Stimulated activated CD8-positive, alpha-beta memory T cell treated with anti-CD3 and anti-CD28 coated beads, Interleukin-4, amount 100 ng/mL, for 48 hours (primary cell): ENCODE measurements at places on chromosomes 2 and 18.
A peak's percentile ranks its signal among the peaks of the same experiment; 100 is the strongest.

- DNase-seq = no peak
Measured at GRCh38 chr18:37985126-37985525, 419.5 kb upstream of the CELF4 start.

DNA sequence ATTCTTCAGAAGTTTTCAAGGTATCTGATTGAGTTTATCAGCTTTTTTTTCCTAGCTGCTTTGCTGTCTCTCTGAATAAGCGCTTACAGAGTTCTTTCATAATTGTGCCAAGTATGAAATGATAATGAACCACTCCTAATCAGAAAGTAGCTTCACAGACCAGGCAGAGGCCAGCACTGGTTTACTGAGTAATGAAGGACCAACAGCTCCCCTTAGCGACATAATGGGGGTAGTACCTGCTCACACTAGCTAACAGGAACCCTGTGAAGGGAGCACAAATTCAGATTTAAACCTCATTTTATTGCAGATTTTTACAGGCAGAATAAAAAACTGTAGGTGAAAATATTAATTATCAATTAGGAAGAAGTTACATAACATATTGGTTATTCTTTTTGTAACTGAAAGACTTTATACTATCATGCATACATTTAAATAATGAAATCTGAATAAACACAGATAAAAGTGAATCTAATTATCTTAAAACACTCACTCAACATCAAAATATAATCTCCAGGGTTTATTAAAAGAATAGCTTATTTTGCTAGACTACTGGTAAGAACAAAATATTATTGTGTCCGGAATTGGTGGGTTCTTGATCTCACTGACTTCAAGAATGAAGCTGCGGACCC lies 53.7 kb upstream of the LRRC30 start:
- DNase-seq = peak; percentile 24

DNA sequence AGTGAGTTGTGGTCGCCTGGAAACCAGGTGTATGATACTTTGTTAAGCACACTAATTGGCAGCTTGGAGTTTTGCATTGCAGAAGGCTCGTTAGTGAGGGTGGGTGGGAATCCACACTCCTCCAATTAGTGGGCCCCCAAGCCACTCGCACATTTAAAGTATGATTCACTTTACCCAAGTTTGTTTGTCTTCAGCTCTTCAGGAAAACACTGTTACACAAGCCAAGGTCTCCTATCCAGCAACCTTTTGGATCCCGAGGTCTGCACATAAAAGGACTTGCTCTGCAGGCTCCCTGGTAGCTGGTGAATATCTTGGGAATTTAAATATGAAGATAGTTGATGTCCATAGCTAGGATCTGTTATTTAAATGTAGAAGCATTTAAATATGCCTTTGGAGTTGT lies 66.1 kb downstream of the NPAS2 start:
- no peak for DNase-seq

DNA sequence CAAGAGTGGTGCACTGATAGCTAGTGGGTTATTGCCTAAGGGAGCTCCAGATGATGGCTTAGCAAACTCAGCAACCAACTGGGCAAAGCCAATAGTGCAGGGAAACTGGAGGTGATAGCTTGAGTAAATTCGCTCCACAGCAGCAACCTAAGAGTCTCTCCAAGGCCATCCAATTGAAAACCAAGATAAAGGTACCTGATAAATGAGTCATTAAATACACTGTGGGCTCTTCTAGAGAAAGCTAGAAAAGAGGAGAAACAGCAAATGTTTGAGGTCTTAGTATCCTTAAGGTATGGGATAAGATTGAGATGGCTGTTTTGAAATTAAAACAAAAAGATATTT lies 197.8 kb upstream of the ERBB4 start:
- DNase-seq = no peak

GRCh38 chr2:158154596-158154995 lies 52.9 kb downstream of the UPP2 start:
- no peak for DNase-seq

- DNase-seq = no peak
Measured at GRCh38 chr2:176534798-176535466, 265.7 kb downstream of the MTX2 start.

DNA sequence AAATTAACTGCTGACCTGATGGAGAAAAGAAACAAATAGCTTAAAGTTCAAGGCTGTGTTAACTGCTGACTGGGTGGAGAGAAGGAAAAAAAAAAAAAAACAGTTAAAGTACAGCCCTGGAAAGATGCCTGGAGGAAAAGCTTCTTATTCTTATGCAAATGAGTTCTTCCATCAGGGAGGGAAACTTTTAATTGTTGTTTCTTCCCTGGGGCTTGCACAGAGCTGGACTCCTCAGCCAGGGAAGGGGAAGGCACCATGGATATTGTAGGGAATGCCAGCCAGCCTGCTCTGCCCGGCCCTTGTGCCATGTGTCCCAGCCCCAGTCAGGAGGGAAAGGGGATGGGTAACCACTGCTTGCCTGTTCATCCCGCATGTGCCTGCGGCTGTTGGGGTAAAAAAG lies 833.1 kb upstream of the CRIM1 start:
- no peak for DNase-seq

- DNase-seq = no peak
Measured at GRCh38 chr18:59383851-59384250, 24.8 kb upstream of the LMAN1 start.

DNA sequence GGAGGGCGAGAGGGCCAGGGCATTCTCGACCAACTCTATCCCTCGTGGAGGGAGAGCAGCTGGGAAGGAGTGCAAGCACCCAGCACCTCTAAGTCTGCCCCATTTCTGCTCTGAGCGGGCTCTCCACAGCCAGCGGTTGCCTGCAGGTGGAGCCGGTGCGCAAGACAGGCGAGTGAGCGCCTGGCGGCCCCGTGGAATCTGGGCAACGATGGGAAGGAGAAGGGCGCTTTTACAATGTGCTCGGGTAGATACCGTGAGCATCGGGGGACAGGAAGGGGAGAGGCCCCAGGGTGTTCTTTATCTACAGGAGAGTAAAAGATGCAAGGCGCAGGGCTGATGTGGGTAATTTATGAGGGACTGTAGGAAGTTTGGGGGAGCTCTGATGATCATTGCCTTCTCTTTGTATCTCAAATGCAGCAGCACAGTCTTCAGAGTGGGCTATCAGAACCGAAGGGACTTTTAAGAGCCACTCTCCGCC lies 867 bp upstream of the TTL start:
- peak; percentile 87 for DNase-seq

DNA sequence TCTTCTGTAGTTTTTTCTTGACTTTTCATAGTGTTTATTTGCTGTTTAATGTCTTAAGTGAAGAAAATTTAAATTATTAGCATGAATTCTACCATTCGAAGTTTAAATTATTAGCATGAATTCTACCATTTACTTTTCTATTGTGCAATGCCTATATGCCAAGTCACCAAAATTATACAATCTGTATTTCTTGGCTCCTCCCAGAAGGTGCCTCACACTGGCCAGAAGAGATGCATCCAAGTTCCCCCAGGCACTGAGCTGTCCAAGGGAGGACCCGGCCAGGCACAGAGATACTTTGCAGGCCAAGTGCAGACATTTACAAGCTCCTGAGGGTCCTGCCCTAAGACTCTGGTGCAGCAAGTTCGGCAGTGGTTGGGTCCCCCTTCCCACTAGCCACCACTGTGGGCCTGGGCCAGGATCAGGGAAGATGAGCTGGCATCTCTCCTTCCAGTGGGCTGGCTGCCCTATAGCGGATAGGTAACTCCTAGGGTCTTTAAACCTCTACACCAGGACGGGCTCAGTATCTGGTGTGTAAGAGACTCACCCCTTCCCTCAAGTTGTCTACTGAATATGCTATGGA lies 31.3 kb downstream of the TMEM247 start:
- DNase-seq = no peak

DNA sequence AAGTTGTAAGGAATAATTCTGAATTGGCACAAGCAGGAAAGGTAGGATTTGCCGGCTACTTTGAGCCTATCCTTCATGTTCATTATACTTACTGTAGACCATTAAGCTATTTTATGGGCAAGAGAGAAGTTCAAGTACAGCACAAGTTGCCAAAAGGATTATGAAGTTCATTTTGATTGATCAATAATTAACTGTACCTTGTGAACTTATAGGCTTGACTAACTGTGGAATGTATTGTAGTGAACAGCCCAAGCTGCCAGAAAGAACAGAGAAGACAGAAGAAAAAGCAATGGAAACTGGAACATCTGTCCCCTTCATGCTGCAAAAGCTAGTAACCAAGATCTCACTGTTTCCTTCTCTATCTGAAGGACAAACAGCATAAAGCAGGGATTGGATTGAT lies 810.1 kb upstream of the ZEB2 start:
- no peak for DNase-seq

- DNase-seq = peak; percentile 7
Measured at GRCh38 chr2:30670453-30670852, 136.8 kb downstream of the CAPN13 start.

GRCh38 chr2:38178119-38178518 lies 102.2 kb upstream of the CYP1B1 start:
- DNase-seq = no peak

DNA sequence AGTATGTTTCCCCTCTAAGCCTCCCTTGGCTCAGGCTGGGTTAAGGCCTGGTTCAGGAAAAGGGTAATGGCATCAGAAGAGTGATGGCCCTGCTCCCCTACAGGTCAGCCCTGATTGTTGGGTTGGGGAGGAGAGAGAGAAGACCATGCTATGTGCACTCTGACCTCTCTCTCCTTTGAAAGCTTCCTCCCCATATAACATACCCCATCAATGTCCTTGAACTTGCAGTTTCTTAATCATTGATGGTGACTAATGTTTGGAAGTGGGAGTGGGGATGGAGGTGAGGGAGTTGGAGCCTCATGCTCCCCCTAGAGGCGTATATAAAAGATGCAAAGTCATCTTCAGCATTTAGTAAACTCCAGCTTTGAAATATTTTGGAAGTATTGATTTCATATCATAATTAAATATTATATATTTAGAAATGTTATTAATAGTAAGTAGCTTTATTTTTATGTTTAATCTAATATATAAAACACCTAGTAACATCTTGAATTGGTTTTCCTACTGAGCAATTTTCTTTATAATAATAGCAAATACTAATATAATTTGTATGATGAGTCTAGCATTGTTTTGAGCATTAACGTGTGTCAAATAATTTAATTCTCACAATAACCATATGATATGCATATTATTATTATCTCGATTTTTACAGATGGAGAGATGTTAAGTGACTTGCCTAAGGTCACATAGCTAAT lies 8.8 kb downstream of the PLCL1 start:
- no peak for DNase-seq

- no peak for DNase-seq
Measured at GRCh38 chr2:187469538-187469937, 21.5 kb upstream of the CALCRL start.

DNA sequence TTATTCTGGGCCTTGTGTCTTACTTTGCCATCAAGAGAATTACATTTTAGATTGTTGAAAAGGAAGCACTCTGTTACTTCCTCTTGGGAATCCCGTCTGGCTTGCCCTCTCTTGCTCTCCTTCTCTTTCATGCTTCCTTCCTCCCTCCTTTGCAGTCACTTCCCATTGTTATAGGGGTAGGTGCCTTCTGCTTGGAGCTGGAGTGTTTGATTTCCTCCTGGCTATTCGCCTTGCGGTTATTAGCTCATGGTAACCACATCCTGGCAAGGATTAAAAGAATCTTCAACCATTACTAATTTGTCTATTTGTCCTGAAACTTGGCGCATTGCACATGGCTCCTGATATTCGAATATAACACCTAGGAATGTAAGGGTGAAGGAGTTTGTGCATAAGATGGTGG lies 115.0 kb downstream of the CERS6 start:
- no peak for DNase-seq

DNA sequence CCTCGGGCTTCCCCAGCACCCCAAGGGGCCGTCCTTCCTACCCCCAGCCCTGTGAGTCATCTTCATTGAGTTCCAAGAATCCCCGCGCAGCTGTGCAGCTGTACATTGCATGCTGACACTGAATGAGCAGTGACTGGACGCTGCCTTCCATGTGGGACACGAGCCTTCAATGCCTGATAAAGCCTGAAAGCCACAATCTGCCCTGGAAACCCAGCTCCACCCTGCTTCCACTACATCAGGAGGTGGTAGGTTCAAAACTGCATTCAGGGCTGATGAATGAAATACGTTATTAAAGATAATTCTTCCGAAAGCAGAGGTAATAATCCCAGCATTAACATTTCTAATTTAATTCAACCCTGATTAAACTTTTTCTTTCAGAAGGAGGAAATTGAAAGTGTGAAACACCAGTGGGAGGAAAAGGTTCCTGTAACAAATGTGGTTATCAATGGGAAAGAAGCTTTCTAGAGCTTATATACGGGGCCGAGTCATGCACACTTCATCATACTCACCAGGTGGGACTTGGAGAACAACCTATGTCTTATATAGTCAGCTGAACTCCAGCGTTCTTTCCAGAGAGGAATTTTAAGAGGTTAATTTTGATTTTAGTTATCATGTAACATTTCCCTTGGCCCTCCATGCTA lies 360.1 kb downstream of the LPIN1 start:
- DNase-seq = peak; percentile 69

DNA sequence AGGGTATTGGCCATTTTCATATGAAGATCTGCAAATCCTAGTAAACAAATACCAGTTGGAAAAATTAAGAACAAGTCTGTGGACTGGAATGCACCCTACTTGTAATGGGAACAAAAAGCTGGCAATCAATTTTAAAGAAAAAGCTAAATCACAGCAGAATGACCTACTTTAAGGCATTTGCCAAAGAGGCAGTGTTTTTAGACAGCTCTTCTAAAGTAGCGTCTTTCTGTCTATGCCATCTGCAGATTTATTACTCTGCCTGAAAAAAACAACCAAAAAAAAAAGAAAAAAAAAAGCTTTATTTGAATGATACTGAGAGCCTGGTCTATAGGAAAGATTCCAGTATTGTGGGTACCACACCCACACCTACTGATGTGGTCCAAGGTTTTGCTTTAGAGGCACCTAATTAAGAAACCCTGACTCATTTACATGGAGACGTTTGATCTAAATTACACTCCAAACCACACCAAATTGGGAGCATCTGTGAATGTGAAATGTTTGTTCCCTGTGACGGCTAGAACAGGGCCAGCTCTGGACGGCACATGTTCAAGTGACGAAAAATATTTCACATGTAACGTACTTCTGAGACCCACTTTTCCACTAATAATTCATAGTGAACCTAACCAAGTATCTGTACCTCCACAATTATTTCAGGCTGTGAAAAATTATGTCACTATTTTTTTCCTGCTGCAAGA lies 597.1 kb downstream of the ARHGAP15 start:
- DNase-seq = no peak

DNA sequence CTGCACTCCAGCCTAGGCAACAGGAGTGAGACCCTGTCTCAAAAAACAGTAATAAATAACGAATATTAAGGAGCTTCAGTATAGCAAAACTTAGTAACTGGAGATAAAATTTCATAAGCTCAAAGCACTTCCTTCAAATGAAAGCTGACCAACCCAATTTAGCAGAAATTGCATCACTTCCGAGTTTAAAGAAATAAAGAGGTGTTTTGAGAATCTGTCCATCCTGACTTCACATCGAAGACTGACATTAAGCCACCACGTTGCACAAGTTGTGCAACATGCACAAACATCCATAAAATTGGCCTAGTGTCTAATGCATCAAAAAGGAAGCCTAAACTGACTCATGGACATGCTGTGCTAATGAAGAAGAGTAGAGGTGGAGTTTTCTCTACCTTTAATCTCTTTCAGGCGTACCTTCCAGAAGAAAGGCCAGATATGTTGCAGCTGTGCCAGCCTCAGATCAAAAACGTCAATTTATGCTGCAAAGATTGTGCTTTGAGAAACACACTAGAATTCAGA lies 7.7 kb upstream of the DSG3 start:
- DNase-seq = no peak

- no peak for DNase-seq
Measured at GRCh38 chr2:28444956-28445355, 50.9 kb upstream of the PLB1 start.
